DND-41 (cell line): ENCODE measurements at places on chromosomes 3 and 15.
A peak's percentile ranks its signal among the peaks of the same experiment; 100 is the strongest.

DNA sequence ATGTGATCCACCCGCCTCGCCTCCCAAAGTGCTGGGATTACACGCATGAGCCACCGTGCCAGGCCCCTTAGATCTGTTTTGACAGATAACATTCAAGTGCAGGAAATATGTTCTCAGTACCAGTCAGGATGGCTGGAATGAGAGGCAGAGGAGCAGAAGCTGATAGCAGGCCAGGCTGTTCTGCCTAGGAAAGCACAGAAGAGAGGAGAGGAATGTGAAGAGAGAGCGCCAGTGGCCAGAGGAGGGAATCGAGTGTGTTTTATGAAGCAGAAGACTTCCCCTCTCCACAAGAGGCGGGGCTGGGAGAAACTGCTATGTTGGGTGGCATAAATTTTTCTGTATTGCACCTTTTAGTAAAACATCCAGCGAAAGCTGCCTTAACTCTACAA, 32.0 kb upstream of the RYK start:
- no peaks in the 10 kb centered on the region for H3K4me1 ChIP-seq
- no peaks in the 10 kb centered on the region for H3K36me3 ChIP-seq
- H3K4me3 ChIP-seq, result no peak overlapping the region
- H3K27ac ChIP-seq, result no peak overlapping the region
- H3K27me3 ChIP-seq, result no peaks in the 10 kb centered on the region
- no peak for DNase-seq

DNA sequence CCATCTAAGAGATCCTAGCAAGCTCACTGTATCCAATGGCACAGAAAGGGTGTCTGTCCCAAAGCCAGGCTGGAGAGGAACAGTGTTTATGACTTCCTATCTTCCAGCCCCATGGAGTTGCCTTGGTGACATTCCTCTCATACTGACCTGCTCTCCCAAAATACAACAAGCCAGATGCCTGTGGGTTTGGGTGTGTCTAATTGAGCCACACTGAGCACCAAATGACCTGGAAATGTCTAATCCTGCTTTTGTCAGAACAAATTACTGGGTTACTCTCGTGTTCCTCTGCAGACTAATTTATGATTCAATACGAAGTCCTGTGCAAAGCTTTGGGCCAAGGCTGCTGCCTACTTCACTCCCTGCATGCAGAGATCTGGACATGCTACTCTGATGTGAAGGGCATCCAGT, 98.1 kb upstream of the STRIT1 start:
- no peak overlapping the region for H3K4me3 ChIP-seq
- no peak for DNase-seq
- H3K27ac ChIP-seq, result no peak overlapping the region
- peaks cover 13% of the 10 kb centered on the region for H3K4me1 ChIP-seq
- no peaks in the 10 kb centered on the region for H3K36me3 ChIP-seq
- H3K27me3 ChIP-seq, result no peaks in the 10 kb centered on the region

DNA sequence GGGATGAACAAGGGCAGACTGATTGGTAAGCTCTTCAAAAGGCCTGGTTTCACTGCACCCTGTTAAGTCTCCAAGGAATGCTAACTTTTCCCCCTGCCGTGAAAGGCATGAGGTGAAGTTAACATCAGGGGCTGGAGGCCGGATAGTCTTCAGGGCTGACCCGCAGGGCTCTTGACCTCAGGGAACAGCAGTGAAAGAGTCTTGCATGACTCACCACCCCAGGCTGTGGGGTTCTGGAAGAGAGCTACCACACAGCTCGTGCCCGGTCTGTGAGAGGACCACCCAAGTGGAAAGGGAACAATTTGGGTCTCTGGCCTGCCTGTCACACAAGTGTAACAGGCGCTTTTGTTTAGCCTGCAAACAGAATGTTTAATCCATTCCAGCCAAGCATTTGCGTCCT, 504.9 kb downstream of the EDEM1 start:
- H3K36me3 ChIP-seq, result no peaks in the 10 kb centered on the region
- no peaks in the 10 kb centered on the region for H3K4me1 ChIP-seq
- H3K27me3 ChIP-seq, result no peaks in the 10 kb centered on the region
- no peak for DNase-seq
- H3K27ac ChIP-seq, result no peak overlapping the region

- no peak overlapping the region for H3K27ac ChIP-seq
- H3K4me1 ChIP-seq, result no peaks in the 10 kb centered on the region
- H3K4me3 ChIP-seq, result no peak overlapping the region
- H3K27me3 ChIP-seq, result no peaks in the 10 kb centered on the region
- H3K36me3 ChIP-seq, result peaks cover 42% of the 10 kb centered on the region
Observed at GRCh38 chr3:122488262-122488973, 26.3 kb downstream of the KPNA1 start.

GRCh38 chr15:42595626-42596240, 20.3 kb downstream of the STARD9 start:
- no peaks in the 10 kb centered on the region for H3K4me1 ChIP-seq
- H3K27me3 ChIP-seq, result no peaks in the 10 kb centered on the region
- no peak for DNase-seq
- H3K36me3 ChIP-seq, result no peaks in the 10 kb centered on the region
- H3K4me3 ChIP-seq, result no peak overlapping the region

- DNase-seq, result no peak
- H3K4me1 ChIP-seq, result no peaks in the 10 kb centered on the region
- H3K27ac ChIP-seq, result no peak overlapping the region
- no peaks in the 10 kb centered on the region for H3K36me3 ChIP-seq
- H3K27me3 ChIP-seq, result peaks cover 27% of the 10 kb centered on the region
Observed at GRCh38 chr3:124699051-124699450, 31.2 kb upstream of the UMPS start.

DNA sequence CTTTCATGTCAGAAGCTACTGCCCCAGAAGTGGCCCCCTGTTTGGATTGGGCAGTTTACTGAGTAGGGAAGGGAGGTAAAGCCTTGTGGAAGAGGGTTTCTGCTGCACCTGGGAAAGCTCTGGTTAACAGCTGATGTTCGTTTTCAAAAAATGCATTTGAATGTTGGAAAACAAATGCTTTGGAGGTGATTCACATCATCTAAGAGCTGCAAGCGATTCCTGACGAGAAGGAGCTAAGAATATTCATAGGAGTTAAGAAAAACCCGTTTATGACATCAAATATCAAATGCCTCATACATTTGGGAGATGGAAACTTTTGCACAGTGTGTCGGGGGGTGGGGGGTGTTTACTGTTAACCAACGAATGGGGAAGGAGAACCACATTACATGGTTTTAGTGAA, 183.8 kb upstream of the NR2F2 start:
- no peak overlapping the region for H3K27ac ChIP-seq
- H3K27me3 ChIP-seq, result no peaks in the 10 kb centered on the region
- DNase-seq, result no peak
- H3K4me3 ChIP-seq, result no peak overlapping the region

GRCh38 chr3:64019879-64020278, 3.4 kb downstream of the PSMD6 start:
- no peak for DNase-seq
- H3K4me3 ChIP-seq, result no peak overlapping the region
- H3K36me3 ChIP-seq, result peaks cover 78% of the 10 kb centered on the region
- H3K27me3 ChIP-seq, result no peaks in the 10 kb centered on the region
- peaks cover 31% of the 10 kb centered on the region for H3K4me1 ChIP-seq

DNA sequence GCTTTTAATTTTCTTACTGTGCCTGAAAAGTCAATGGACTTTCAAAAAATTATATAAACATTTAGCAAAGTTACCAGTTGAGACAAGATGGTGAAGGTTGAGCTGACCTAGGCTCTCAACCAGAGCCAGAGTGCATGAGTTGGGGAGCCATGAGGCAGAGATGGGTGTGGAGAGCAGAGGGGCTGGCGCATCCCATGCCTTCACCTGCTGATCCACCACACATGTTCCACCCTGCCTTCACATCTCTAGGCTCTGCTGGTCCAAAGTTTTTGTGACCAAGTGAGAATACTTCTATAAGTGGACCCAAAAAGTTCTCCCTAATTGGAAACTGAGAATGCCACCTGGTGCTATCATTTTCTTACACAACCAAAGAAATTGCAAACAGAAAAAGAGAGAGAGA, 47.3 kb downstream of the CCR3 start:
- no peak overlapping the region for H3K27ac ChIP-seq
- H3K4me1 ChIP-seq, result peaks cover 8% of the 10 kb centered on the region

GRCh38 chr3:170499562-170500156, 81.0 kb downstream of the CLDN11 start:
- H3K4me3 ChIP-seq, result no peak overlapping the region
- no peaks in the 10 kb centered on the region for H3K36me3 ChIP-seq
- peak; percentile 12 for DNase-seq
- no peaks in the 10 kb centered on the region for H3K27me3 ChIP-seq

DNA sequence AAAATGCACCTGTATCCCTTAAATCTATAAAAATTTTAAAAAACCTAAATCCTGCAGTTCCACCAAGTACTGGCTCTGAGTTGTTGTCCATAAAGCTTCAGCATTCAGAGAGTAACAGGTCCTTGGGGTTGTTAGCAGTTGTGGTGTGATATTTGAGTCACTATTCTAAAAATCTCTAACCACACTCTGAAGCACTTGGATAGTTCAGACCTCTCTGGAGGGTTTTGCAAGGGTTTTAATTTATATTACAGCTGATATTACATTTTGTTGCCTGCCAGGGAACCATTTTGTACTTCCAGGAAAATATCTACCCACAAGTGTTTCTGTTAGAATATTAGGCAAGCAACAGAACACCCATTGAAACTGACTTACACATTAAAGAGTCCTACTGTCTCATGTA, 255.6 kb downstream of the TBL1XR1 start:
- H3K27me3 ChIP-seq, result no peaks in the 10 kb centered on the region
- H3K36me3 ChIP-seq, result no peaks in the 10 kb centered on the region
- no peak for DNase-seq
- no peak overlapping the region for H3K27ac ChIP-seq

GRCh38 chr15:49606594-49606993, 14.0 kb downstream of the FAM227B start:
- H3K4me3 ChIP-seq, result no peak overlapping the region
- DNase-seq, result no peak
- H3K4me1 ChIP-seq, result no peaks in the 10 kb centered on the region
- H3K27me3 ChIP-seq, result no peaks in the 10 kb centered on the region
- H3K27ac ChIP-seq, result no peak overlapping the region
- no peaks in the 10 kb centered on the region for H3K36me3 ChIP-seq

DNA sequence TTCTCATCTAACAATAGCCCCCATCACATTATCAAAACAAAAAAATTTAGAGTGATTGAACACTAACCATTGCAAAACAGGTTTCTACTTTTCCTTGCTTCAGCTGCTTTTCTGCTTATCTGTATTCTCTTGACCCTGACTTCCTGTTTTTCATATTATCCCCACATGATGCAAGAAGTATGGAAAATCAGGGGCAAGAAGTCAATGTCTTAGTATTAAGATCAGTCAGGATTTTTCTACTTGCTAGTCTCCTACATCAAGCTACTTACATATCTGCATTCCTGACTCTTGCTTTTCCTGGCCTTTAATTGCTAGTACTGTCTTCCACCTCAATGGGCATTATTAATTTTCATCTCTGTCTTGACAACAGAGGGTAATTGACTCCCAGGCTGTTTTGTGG, 300.2 kb downstream of the OTOL1 start:
- no peaks in the 10 kb centered on the region for H3K27me3 ChIP-seq
- no peak overlapping the region for H3K4me3 ChIP-seq
- H3K4me1 ChIP-seq, result no peaks in the 10 kb centered on the region
- no peaks in the 10 kb centered on the region for H3K36me3 ChIP-seq
- DNase-seq, result no peak
- H3K27ac ChIP-seq, result no peak overlapping the region

DNA sequence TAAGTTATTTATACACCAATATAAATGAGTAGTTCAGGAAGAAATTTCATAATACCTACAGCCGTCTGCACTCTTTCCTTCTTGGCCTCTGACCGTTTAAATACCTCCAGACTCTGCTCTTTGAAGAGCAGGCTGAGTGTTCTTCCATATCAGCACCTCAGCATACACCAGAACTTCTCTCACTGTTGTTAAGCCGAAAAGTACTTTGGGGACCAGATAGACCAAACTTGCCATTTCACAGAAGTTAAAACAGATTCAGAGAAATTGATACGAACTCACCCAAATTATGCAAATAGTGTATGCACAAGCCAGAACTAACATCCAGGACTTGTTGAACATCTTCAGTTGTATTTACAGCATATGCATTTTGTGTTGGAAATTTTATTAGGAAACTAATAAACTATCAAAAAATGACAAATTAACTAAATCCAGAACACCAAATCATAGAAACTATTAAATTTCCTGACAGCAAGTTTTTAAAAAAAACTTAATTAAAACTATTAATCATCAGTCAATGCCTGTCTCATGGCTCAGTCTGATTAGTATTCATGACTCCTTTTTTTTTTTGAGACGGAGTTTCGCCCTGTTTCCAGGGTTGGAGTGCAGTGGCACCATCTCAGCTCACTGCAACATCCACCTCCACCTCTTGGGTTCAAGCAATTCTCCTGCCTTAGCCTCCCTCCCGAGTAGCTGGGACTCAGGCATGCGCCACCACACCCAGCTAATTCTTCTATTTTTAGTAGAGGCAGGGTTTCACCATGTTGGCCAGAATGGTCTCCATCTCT, 24.1 kb downstream of the CGGBP1 start:
- H3K36me3 ChIP-seq, result no peaks in the 10 kb centered on the region
- H3K27ac ChIP-seq, result no peak overlapping the region
- no peak for DNase-seq
- H3K4me1 ChIP-seq, result peaks cover 27% of the 10 kb centered on the region

- H3K27ac ChIP-seq, result peak overlapping the region; percentile 99
- H3K36me3 ChIP-seq, result 0 out of 2 replicates have a peak, but pooled peaks cover 4% of the 10 kb centered on the region
- H3K4me3 ChIP-seq, result peak overlapping the region; percentile 72
- peaks cover 57% of the 10 kb centered on the region for H3K4me1 ChIP-seq
- H3K27me3 ChIP-seq, result no peaks in the 10 kb centered on the region
Observed at GRCh38 chr3:177195242-177195991, 1.9 kb downstream of the TBL1XR1 start.

DNA sequence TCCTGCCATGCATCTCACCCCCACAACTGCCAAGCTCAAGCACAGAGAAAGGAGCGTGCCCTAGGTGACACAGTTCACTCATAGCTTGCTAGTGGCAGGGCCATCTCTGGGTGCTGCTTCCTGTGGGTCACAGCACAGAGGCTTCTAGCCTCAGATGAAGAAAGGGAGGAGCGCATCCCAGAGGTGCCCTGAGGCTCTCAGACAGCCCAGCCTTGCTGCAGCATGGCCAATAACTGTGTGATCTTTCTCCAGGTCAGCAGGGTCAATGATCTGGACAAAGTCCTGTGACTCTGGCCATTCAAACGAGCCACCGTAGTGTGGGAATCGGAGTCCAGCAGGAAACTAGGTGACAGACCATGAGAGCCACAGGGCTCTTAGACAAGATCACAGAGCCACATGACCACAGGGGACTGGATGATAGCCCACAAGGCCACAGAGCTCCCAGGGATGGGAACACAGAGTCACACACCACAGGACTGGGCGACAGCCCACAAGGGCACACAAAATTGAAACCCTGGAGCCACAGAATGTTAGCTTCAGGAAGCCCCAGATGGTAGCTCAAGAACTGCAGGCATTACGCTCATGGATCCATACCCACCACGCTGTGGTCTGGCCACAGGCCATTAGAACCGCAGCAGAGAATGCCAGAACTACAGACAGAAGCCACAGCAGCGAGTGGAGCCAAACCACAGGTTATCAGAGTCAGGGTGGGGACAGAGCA, 25.9 kb upstream of the GRIP2 start:
- no peaks in the 10 kb centered on the region for H3K4me1 ChIP-seq
- H3K4me3 ChIP-seq, result no peak overlapping the region
- H3K27me3 ChIP-seq, result peaks cover 9% of the 10 kb centered on the region
- H3K36me3 ChIP-seq, result no peaks in the 10 kb centered on the region
- no peak overlapping the region for H3K27ac ChIP-seq

GRCh38 chr3:963755-964154, 129.1 kb upstream of the CNTN6 start:
- H3K4me1 ChIP-seq, result no peaks in the 10 kb centered on the region
- no peak for DNase-seq
- no peaks in the 10 kb centered on the region for H3K27me3 ChIP-seq
- no peak overlapping the region for H3K4me3 ChIP-seq
- no peak overlapping the region for H3K27ac ChIP-seq

- H3K27me3 ChIP-seq, result no peaks in the 10 kb centered on the region
- H3K4me1 ChIP-seq, result no peaks in the 10 kb centered on the region
- no peak for DNase-seq
- 0 out of 2 replicates have a peak, but pooled peaks cover 4% of the 10 kb centered on the region for H3K36me3 ChIP-seq
Observed at GRCh38 chr3:71521021-71521352, 62.5 kb downstream of the FOXP1 start.
